ENCODE measurements at places on chromosomes 7 and 10.

DNA sequence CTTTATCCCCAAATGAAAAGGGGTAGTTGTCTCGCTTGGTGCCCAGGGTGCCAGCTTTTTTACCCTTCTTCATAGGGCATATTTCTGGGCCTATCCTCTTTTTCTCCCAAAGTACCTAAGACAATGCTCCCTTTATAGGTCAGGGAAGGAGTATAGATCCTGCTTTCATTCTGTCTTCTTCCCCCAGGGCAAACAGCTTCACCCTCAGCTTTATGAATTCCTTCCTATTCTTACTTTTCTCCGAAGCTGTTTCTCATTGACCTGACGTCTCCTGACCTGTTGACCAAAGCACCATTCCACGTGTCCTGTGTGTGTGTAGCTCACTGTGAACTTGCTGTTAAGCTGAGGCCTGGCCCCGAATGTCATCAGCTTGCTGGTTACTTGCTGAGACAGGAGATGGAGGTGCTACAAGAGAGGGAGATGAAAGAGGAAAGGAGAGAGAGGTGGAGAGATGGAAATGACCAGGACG lies 48.9 kb downstream of the PYROXD2 start:
- DNase-seq: no peak

GRCh38 chr7:134357486-134357885 lies 40.8 kb upstream of the SLC35B4 start:
- DNase-seq: no peak

GRCh38 chr7:141697211-141697871 lies 4.6 kb downstream of the DENND11 start:
- no peak for DNase-seq

DNA sequence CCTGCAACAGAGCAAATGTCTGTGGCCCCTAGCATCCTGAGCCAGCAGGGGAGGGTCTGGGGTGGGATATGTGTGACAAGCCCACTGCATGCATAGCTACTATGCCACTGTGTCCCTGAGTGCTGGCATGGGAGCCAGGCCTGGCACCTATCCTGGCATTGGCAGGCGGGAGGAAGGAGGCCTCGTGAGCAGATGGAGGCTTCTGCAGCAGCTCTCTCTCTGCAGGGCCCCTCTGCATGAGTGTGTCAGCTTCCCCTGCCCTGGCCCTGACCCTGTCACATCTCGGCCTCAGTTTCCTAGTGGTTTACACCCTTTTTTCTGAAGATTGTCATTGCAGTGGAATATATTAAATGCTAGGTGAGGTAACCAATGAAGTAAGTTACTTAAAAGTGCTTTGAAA lies 13.1 kb upstream of the IMPDH1 start:
- DNase-seq: peak; percentile 31

GRCh38 chr7:111380945-111381344 lies 181.3 kb downstream of the IMMP2L start:
- no peak for DNase-seq
